ENCODE measurements at places on chromosomes 2 and 18.

DNA sequence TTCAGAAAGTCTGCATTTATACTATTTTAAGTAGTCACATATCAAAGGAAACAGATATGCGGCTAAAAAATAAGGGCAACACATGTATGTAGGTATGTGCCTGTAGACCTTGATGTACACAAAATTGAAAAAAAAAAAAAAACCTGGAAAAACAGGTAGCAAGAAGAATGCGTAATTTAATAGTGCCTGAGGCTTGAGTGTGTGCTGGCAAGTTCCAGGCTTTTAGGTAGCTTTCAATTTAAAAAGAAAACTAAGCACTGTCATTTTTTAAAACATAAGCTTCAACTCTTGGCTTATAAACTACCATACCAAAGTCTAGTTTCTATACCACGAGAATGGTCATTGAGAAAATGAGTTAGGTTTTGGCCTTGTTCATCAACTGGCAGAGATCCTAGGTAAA lies 72.3 kb downstream of the OTX1 start:
- DNase-seq, result peak; percentile 12

DNA sequence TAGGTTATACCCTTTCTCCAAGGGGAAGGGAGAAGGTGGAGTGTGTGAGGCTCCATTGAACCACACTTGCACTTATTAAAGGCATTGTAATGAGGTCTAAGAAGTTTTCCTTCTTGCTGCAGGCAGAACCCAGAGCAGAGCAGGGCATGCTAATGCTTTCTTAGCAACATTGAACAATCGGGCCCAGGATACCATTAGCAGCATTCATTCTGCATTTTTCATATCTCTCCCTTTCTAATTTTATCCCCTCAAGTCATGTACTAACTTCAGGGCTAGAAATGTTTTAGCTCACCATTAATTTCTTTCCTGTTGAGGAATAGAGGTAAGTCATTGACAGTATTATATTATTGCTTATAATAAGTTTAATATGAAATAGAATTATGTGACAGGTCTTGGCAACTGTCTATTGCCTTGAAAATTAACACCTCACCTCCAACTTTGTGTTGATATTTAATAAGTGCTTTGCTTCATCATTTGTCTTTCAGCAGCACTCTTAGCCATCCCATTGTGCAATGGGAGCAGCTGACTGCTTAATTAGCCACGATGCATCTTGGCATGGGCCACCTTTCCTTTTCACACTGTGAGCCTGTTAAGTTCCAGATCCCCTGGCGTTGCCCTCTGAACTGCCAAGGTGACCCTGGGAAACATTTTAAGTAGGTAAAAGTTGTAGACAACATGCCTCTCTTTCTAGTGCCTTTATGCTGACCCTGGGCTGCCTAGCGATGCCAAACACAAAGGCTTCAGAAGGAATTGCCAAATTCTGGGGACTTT lies 300.8 kb upstream of the MEX3C start:
- DNase-seq, result no peak

DNA sequence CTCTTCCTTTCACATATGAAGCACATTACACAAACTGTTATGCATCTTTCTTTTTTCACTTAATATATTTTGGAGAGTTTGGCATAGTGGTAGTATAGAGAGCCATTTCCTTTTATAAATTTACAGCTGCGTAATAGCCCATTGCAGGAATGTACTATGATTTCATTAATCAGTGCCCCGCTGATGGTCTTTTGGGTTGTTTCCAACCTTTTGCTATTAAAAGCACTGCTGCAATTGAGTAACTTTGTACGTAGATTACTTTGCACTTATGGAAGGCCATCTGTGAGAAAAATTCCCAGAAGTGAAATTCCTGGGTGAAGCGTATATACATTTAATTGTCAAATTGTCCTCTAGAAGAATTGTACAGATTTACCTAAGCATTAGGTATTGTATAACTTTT lies 565.3 kb upstream of the ZNF804A start:
- no peak for DNase-seq

GRCh38 chr2:174607989-174608865 lies 10.6 kb upstream of the WIPF1 start:
- DNase-seq, result no peak

GRCh38 chr2:70779911-70780545 lies 10.4 kb downstream of the FIGLA start:
- DNase-seq, result no peak

DNA sequence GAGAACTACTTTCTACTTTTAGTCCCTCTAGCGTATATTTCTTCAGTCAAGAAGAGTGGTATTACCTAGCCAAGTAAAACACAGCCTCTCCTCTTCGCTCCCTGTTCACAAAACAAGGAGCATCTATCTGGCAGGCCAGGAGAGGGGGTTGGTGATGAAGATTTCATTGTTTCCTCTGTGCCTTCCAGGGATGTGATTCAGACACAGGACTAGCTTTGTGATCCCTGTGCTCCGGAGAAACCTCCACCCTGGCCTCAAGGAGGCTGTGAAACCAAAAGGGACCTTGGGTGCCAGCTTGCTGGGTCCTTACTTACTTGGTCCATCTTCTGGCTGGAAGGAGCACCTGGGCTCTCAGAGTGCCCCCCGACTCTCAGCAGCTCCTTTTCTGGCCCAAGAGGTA lies 5.7 kb downstream of the RHOB start:
- DNase-seq, result peak; percentile 43

DNA sequence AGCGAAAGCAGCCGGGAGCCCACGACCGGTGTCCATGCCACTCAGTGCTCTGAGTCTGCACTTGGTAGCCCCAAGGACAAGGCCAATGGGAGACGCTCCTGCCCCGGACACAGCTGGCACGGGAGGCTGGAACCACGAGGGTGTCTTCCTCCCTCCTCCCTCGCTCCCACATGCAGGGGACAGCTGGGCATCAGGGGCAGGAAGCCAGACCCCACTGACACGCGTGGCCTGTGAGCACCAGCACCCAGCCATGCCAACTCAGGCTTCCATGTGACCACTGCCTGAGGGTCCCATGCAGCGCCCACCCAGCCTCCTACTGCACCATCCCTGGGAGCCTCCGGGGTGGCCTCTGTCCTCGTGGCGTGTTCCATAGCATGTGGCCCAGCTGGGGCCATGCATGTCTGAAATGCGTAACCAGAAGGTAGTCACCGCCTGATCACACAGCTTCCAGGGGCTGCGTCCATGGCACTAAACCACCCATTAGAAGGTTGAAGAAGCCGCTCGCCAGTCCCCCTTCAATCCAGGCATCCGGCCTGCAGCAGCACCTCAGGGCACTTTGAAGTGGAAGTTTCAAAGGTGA lies 323.2 kb upstream of the SALL3 start:
- DNase-seq, result no peak

DNA sequence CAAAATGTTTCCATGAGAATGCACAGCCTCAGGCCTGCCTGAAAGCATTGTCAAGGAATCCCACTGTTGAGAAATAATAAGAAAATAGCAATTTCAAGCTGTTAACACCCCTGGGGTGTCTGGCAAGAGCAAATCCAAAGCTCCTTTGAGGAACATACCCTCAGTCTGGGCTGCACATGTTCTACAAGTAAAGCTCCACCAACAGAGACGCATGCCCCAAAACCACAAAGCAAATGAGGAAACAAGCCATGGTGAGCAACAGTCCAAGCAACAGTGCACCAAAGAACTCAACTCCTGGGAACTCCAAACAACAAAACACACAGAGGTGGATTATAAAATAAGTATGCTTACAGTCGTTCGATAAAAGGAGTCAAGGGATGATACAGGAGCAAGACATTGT lies 40.3 kb downstream of the CYP27C1 start:
- DNase-seq, result no peak

DNA sequence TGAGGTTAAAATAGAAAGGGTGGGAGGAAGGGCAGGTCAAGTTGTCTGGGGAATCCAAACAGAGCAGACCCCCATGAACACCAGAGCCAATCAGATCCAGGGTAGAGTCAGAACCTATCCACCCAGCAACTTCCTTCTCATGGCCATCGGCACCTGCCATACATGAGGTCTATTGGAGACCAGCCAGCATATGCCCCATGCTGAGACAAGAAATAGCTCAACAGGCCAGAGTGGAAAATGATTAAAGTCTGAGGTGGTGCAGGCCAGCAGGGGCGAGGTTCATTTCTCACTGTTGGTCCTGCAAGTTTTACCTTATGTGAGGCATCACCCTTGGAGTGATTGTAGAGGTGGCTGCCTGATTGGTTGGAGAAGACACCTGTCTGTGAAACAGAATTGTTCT lies 89.2 kb downstream of the LONRF2 start:
- DNase-seq, result no peak

GRCh38 chr2:124832521-124832920 lies 807.4 kb downstream of the CNTNAP5 start:
- no peak for DNase-seq

- peak; percentile 82 for DNase-seq
Observed at GRCh38 chr18:24543795-24544498, 83.5 kb downstream of the HRH4 start.

DNA sequence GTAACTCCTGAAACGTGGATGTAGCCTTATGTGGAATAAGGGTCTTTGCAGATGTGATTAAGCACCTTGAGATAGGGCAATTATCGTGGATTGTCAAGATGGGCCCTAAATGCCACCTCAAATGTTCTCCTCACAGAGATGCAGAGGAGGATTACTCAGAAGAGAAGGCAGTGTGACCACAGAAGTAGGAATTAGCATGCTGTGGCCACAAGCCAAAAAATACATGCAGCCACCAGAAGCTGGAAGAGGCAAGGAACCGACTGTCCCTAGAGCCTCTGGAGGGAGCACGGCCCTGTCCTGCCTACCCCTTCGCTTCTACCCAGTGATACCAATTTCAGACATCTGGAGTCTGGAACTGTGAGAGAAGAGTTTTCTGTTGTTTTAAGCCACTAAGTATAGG lies 47.3 kb upstream of the MGAT5 start:
- DNase-seq, result peak; percentile 21

- DNase-seq, result no peak
Observed at GRCh38 chr18:75240433-75240832, 29.8 kb downstream of the TSHZ1 start.

DNA sequence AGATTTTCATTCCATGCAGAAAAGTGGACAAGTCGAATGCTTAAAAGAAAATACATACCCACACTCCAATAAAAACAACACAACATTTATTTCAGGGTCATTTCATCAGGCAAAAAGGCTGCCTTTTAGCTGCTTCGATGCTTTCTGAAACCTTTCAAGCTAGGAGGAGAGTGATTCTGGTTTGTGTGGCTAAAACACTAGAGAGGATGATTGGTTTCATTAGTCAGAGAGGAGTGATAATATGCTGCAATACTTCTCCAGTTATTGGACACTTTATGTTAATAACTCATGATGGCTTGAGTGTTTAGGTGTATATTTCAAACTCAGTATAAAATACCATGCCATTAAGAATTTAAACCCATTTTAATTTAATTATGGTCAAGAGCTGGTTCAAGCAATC lies 614.0 kb downstream of the SLC4A3 start:
- no peak for DNase-seq

DNA sequence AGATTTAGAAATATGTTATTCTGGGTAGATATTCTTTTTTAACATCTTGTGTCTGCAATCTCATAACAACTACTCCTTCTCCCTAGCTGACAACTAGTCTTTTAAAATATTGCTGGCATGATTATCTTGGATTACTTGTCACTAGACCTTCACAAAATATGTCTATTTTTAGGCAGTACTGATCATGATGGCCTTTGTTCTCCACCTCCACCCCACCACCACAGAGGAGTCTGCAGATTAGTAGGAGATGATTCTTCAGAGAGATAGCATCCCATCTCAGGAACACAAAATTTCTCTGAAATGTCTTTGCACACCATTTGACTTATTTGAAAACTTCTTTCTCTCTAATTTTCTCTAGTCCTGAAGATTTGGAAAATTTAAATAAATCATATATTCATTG lies 338.1 kb upstream of the SPHKAP start:
- DNase-seq, result no peak

- DNase-seq, result no peak
Observed at GRCh38 chr18:63109022-63109421, 210.5 kb downstream of the BCL2 start.

DNA sequence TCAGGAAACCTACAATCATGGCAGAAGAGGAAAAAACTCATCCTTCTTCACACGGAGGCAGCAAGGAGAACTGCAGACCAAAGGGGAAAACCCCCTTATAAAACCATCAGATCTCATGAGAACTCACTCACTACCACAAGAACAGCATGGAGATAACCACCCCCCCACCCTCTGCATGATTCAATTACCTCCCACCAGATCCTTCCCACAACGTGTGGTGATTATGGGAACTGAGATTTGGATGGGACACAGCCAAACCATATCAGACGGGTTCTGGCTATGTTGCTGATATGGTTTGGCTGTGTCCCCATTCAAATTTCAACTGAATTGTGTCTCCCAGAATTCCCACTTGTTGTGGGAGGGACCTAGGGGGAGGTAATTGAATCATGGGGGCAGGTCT lies 28.7 kb upstream of the CCDC150 start:
- no peak for DNase-seq

- DNase-seq, result peak; percentile 29
Observed at GRCh38 chr2:86518481-86518880, 44.8 kb downstream of the CHMP3 start.

DNA sequence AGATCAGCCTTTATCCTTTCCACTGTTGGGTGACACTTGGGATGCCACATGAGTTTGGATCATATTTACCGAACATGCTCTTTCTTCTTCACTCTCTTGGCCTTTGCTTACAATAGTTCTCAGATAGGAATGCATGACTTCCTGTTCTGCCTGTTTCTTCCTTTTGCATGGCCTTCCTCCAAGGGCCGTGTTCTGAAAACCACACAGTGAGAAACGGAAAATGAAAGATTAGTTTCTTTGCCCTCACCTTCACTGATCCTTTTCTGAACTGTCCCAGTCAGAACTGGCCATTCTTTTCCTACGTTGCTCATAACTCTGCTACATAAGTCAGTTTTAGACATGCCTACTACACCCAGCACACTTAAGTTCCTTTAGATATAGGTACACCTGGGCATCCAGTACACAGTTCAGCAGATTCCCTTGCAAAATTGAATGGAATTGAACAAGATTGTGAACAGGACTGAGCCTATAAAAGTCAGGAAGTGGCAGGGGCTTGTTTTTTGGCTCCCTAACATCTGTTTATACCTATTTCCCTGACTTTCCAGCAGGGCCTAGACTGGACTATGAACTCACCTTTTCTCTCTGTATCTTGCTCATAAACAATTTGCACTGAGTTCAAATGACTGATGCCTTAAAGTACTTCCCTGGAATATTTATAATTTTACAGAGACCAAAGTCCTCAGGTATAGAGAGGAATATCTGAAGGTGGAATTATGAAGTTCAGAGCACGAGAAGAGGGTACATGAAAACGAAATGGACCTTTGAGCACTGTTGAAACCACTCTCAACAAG lies 186.4 kb upstream of the ST6GAL2 start:
- DNase-seq, result no peak

DNA sequence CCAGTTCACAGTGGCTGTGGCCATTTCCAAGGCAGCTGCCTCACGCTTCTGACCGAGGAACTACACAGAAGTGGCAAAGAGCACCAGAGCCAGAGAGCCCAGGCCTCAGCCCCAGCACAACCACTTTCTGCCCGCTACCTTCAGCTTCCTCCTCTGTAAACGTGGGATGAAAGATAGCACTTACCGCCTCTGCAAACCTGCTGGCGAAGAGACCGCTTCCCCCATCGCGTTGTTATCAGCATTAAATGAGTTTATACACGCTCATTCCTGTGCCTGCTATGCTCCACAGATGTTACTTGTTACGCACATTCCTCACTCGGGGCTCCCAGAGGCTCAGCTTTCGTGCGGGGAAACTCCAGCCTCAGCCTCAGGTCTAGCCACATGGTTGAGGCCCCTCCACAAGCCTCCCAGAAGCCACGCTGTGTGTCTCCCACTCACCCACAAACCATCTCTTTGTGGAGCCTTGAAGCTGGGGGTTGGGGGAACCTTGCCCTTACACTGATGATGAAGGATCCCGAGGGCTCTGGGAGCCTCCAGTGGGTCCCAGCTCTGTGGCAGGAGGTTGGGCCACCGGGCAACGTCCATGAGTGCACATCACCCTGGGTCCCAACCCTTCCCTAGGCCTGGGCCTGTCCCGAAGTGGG lies 63.3 kb upstream of the SMAD7 start:
- DNase-seq, result no peak
